T-helper 1 cell (primary cell): ENCODE measurements at places on chromosomes 2 and 18.

- DNase-seq = no peak
These were observed 68.9 kb upstream of the DNER start for GRCh38 chr2:229783108-229783721.

- no peak for DNase-seq
These were observed 542.8 kb downstream of the IRS1 start for GRCh38 chr2:226256709-226257376.

GRCh38 chr2:38740851-38741731 is 10.1 kb downstream of the SRSF7 start:
- DNase-seq = no peak

DNA sequence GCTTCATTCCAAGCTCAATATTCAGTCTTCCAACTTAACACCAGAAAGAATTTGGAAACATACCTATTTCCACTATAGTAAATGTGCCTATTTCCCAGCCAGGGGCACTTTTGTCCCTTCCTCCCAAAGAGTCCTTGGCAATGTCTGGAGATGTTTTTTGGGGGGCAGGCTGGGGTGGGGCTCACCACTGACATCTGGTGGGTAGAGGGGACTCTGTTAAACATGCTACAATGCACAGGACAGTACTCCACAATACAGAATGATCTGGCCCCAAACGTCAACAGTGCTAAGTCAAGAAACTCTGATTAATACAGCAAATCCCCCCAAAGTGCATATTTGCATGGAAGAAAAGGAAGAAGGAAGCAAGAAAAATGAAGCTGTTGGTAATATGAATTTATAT is 61.7 kb downstream of the SMIM21 start:
- no peak for DNase-seq

- DNase-seq = no peak
These were observed 65.0 kb downstream of the ZNF385B start for GRCh38 chr2:179796213-179797007.

DNA sequence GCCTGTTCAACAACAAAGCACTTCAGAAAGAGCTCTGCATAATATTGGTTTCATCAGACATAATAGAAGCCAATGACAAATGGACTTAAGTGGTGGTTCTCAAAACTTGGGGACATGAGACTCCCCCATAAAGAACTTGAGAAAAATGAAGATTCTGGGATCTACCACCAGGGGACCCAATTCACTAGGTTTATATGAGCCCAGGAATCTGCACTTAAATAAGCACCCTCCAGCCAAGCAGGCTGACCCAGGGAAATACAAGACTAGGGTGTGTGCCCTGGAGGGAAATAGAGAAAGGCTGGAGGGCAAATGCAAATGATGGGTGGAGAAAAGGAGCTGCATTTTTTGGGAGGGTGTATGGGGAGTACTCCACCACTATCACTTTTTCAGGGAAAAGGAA is 52.5 kb downstream of the SATB2 start:
- no peak for DNase-seq

- DNase-seq = no peak
These were observed 46.9 kb downstream of the MAP4K3 start for GRCh38 chr2:39390216-39390615.

- no peak for DNase-seq
These were observed 822 bp downstream of the GDF7 start for GRCh38 chr2:20667531-20668401.

GRCh38 chr18:26157326-26157725 is 23.7 kb downstream of the PSMA8 start:
- DNase-seq = no peak

GRCh38 chr2:109526442-109526970 is 87.3 kb downstream of the SEPTIN10 start:
- no peak for DNase-seq

- DNase-seq = no peak
These were observed 208.1 kb upstream of the RASGRP3 start for GRCh38 chr2:33268246-33268831.

- no peak for DNase-seq
These were observed 30.8 kb upstream of the CCL20 start for GRCh38 chr2:227782804-227783203.

DNA sequence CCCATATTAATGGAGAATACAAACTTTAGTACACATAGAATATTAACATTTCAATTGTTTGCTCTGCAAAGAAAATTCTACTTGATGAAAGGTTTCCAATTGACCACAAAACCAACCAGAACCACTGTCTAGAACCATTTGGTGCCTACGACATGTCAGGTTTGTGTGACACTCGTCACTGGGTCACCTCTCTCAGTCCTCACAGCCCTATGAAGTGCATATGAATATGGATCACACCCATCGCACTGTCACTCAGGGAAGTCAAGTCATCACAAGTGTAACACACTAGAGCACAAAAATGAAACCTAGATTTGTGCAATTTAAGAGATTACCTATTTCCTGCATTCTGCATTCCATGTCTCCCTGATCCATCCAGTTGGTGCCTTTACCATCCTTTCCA is 43.7 kb downstream of the PTPN2 start:
- no peak for DNase-seq

- no peak for DNase-seq
These were observed 62.3 kb upstream of the ACYP2 start for GRCh38 chr2:54052825-54053718.

- DNase-seq = no peak
These were observed 29.2 kb downstream of the PDIA6 start for GRCh38 chr2:10783421-10783820.

GRCh38 chr2:27202854-27203253 is 9.0 kb upstream of the ATRAID start:
- DNase-seq = no peak

DNA sequence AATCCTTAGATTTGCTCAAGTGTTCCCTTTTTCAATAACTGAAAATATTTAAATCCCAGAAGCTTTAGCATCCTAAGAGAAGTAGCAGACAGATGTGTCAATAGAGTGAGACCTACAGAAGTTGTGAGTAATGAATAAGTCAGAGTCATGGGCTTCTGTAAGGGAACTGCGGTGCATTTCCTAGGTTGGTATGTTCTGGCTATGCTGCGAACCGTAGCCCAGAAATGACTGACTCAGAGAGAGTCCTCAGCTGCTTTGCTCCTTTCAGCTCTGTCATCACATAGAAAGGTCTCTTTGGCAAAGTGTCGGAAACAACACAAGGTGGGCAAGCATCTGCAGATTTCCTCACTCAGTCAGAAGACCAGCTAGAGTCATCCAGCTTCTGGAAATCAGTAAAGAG is 297.1 kb downstream of the ARHGAP15 start:
- DNase-seq = no peak

DNA sequence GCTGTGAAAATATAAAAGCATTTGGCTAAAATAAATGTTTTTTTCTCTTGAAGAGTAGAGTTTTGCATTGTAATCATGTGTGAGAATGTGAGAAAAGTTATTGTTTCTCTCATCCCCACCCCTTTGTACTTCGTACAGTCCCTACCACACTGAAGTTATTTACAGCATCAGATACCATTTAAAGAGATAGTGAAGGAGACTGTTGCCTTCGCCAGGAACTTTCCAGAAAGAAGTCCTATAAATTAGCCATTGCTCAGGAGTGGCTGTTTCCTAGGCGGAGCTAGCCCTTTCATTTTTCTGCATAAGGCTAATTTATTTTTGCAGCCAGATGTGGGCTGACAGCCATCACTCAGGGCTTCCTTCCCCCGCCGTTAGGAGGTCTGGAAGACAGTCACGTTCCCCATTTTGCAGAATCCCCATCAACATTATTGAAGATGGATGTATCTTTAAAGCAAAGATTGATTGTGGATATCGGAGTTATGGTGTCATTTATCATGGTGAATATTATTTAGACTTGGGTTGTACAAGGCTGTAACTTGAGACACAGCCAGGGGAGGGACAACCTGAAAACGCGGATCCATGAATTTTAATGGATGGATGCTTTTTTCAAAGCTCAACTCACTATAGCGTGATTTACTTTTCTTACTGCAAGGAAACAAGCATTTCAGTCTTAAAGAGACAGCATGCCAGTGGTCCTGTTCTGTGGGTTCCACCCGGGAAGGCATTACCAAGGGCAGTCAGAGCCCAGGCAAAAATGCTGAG is 17.1 kb downstream of the TSHZ1 start:
- no peak for DNase-seq

DNA sequence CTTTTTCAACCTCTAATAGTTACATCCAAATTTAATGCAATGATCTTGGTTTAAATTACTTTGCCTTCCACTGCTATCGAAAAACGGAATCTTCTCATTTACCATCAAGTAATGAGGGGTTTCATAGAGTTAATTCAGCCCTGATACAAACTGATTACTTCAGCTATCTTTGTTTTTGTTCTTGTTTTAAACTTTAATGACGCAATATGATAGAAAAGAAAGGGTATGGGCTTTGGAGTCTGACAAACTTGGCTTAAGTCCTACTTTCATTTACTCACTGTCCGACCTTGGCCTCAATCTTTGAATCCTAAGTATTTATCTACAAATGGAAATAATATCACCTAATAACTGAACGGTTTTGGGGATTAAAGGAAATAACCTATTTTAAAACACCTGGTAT is 16.1 kb downstream of the ADAM17 start:
- no peak for DNase-seq

- DNase-seq = no peak
These were observed 203.9 kb downstream of the FBXO15 start for GRCh38 chr18:73943763-73944162.

DNA sequence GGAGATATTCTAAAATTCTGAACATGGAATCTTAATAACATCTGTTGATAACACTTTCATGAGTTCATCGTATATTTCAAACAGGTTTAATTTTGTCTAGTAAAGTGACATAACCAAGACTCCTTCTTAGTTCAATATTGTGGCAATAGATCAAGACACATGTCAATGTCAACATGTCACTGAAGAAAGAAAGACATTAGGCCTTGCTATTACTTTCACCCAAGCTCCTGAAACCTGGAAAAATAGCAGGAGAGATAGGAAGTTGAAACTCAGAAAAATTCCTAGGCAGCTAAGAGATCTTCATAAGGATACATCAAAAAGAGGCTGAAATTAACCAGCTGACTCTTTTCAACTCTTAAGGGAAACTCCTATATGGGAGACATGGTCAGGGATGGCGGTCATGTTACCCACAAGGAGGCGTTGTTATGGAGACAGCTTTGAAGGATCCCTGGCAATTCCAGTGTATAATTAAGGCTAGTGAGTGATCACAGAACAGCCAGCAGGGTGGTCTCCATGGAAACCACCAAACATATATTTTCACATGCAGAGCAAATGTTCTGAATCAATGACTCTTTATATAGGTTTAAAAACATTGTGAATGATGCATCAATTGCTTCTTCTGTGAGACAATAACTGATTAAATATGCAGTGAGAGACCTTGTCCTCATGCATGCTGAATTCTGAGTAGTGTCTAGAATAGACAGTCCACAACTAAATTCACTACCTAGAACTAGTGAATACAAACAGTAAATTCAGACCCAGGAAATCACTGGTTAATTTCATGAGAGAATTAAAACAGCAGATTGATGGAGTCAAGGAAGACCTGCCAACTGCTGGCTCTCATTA is 115.3 kb upstream of the RIOK3 start:
- no peak for DNase-seq

GRCh38 chr18:29160170-29160569 is 983.2 kb upstream of the CDH2 start:
- DNase-seq = no peak

GRCh38 chr18:31610286-31611205 is 18.9 kb downstream of the TTR start:
- no peak for DNase-seq

DNA sequence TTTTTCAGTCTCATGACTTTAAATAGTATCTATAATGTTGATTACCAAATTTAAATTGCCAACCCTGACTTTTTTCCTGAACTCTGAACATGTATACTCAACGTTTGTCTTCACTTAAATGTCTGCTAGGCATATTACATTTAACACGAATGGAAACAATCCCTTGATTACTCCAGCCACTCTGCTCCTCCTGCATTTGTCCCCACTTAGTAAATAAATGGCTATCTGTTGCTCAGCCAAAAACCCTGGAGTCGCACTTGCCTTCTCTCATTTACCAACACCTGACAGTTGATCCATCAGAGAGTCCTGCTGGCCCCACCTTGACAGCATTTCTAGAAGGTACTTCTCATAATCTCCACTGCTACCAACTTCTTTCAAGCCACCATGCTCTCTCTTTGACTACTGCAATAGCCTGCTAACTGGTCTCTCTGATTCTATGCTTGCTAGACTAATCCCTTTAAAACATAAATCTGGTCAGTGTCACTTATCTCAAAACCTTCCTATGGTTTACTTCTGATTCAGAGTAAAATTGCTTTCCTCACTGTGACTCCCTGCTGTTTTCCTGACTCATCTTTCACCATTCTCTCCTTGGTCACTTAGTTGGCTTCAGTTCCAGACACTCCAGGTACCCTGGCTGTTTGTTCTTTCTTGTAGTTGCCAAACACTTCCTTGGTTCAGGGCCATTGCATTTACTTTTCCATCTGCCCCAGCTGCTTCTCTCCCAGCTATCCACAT is 31.9 kb downstream of the SPAG16 start:
- DNase-seq = no peak

DNA sequence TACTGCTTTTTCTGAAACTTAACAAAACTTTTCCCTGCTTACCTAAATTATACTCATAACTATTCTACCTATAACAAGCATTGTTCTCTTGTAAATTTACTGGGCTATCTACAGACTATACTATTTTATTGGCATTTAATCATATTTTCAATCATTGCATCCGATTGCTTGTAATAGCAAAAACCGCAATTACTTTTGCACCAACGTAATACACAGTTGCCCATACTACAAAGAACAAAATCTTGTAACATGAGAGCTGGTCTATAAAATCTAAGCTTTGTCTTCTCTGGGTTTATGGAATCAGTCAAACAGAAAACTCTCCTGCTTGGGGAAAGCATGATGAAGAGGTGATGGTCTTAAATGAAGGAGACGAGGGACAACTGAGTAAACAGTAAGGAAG is 463.4 kb upstream of the ST6GAL2 start:
- no peak for DNase-seq

DNA sequence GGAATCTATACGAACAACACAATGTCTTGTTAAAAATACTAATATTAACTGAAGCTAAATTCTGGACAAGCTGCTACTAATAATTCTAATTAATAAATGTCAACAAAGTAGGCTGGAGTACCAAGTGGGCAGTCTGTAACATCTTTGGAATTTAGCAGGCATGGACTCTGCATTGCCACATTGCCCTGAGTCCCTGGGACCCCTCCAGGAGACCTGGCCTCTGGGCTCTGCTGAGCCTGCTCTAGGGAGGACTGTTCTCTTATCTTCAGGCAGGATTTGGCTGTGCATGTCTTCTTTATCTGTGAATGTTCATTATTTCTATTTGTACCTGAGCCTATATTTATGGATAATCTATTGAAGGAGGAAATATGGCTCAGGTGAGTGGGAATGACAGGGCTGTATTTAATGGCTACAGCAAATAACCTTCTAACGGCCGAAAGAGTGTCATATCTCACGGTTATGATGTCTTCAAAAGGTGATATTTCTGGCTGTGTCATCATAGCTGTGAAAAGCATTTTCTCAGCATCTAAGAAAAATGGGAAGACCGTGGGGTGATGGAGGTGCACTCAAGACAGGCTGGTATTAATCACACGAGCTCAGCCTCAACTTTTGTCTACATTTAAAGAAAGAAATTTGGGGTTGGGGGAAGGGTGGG is 28.6 kb upstream of the SETBP1 start:
- DNase-seq = no peak
